ENCODE measurements at places on chromosomes 3 and 15.
A peak's percentile ranks its signal among the peaks of the same experiment; 100 is the strongest.

- DNase-seq = no peak
Observed at GRCh38 chr3:63920001-63920400, 7.8 kb upstream of the SCAANT1 start.

DNA sequence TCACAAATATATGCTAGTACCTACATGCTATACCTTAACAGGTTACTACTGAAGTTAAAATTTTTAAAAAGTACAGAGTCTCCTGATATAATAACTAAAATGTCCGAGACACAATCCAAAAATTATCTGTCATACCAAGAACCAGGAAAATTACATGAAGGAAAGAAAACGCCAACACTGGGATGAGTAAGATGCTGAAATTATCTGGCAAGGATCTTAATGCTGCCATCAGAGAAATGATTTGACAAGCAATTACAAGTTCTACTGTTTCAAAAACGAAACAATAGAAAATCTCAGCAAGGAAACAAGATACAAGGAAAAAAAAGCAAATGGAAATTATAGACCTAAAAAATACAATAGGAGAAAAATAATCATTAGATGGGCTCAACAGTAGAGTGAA, 92.5 kb downstream of the UBE3A start:
- DNase-seq = no peak

DNA sequence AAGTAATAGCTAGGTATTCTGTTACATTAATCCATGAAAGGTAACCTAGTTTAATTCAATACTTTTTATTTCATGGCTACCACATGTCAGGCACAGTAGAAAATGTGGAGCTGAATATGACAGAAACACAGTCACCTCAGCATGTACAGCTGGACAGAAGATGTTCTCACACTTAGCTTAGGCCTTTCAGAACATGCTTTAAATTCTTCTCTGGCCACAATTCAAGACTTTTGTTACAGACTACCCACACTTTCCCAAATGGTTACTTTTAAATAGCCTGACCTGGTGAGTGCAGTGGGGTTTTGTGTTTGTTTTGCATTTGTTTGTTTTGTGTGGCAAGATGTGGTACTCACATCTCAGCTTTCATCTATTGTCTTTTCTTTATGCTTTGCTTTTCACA, 1079.5 kb downstream of the IGSF11 start:
- no peak for DNase-seq

DNA sequence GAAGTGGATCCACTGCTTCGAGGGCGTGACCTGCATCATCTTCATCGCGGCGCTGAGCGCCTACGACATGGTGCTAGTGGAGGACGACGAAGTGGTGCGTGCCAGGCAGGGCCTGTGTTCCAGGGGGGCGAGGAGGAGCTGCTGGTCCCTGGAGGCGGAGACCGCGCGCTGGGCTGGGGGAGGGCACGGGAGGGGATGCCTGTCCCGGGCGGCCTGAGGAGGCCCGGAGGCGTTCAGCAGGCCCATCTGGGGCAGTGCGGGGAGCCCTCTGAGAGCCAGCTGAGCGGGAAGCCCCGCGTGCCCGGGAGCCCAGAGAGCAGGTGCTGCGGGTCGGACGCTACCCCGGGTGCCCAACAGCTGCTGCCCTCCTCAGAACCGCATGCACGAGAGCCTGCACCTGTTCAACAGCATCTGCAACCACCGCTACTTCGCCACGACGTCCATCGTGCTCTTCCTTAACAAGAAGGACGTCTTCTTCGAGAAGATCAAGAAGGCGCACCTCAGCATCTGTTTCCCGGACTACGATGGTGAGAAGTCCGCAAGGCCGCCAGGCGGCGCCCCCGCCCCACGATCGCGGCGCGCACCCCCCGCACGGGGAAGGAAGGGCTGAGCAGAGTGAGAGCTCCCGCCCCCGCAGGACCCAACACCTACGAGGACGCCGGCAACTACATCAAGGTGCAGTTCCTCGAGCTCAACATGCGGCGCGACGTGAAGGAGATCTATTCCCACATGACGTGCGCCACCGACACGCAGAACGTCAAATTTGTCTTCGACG, 2.9 kb downstream of the GNAT1 start:
- DNase-seq = peak; percentile 69

- no peak for DNase-seq
Observed at GRCh38 chr3:171950373-171950772, 89.0 kb upstream of the FNDC3B start.

- DNase-seq = no peak
Observed at GRCh38 chr3:65633018-65633638, 405.6 kb downstream of the MAGI1 start.

DNA sequence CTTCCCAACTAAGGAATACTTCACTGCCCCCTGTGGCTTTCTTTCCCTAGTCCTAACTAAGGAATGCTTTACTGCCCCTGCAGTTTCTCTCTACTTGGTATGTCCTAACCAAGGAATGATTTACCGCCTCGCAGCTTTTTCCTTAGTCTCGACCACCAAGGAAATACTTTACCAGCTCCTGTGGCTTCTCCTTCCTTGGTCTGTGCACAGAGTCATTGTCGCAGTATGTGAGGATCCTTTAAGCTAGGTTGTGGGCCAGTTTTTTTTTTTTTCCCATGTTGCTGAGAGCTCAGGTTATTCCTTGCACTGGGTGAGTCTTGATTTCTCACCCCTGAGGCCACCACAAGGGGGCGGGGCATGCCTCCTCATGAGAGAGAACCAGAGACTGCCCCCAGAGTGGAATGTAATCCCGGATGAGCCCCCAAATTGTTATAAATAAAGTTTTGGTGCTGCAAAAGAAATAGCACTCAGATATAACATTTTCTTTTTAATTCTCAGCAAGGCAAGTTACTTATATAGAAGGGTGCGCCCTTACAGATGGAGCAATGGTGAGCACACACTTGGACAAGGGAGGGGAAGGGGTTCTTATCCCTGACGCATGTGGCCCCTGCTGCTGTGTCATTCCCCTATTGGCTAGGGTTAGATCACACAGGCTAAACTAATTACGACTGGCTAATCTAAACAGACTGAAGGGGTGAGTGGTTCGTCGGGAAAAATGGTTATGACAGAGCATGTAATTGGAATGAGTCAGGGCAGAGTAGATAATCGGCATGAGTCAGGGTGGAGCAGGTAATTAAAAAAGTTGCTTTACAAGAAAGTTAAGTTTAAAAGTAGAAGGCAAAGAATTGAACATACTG, 27.0 kb downstream of the NDUFB4 start:
- DNase-seq = no peak

DNA sequence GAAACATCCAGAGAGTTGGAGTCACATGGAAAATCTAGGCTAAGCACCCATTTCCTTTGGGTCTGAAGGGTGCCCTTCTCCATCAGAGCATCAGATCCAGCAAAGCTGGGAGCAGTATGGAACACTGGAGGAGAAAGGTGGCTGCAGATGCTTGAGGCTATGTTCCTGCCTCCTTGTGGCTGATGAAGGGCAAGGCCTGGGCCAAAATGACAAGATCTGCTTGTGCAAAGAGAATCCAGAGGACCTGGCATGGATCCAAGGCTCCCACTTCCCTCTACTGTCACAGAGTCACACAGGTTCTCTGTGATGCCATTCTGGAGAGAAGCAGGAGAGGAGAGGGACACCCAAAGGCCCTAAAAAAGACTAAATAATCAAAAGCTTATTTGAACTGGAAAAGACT, 9.2 kb upstream of the ATP8B4 start:
- DNase-seq = no peak

DNA sequence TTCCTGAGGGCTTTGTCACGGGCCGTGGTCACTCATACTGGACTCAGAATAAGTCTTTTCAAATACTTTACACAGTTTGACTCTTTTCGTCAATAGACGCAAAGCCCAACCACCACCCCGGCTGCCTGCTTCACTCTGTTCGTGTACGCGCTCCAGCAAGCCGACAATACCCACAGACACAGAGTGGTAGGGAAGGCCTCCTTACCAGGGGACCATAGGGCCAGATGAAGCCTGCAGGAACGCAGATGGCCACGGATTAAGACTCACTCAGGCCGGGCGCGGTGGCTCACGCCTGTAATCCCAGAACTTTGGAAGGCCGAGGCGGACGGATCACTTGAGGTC, 29.7 kb downstream of the EFCAB12 start:
- DNase-seq = no peak

DNA sequence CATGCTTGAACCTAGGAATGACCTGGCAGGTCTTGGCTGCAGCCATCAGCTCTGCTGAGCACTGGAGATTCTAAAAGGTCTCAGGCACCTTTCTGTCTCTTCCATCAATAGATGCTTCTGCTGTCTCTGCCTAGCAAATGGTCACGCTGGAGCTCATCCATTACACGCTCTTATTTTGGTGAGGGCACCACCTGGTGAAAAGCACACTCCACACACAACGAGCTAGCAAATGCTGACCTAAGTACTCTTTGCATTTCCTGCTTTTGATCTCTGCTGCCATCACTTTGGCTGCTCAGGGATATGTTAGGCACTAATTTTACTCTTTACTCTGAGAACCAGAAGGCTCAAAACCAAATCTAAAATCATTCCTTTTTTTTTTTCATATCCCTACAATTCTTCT, 91.3 kb downstream of the RAB11A start:
- no peak for DNase-seq

DNA sequence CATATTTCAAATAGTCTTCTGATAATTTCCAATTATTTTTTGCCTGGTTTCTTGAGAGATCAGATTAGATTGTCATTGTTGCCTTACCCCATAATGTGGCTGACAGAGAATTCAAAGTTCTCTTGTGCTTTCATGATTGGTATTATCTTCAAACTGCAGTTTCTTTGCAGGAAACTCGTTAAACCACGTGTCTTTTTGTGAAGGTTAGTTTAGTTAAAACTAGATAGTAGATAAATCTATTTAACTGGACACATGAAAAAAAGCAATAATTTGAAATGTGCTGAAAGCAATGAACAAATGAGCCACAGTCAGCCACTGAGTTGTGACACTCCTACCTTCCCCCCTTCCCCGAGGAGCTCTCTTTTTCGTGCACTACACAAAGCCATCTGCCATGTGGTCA, 327.5 kb upstream of the UMPS start:
- no peak for DNase-seq

GRCh38 chr3:197524128-197524527, 31.6 kb downstream of the BDH1 start:
- DNase-seq = no peak

- no peak for DNase-seq
Observed at GRCh38 chr3:30610702-30611368, 4.4 kb downstream of the TGFBR2 start.
